T-helper 1 cell (primary cell): ENCODE measurements at places on chromosomes 1 and 21.

- no peak for DNase-seq
Measured at GRCh38 chr1:225362805-225363204, 65.0 kb downstream of the LBR start.

DNA sequence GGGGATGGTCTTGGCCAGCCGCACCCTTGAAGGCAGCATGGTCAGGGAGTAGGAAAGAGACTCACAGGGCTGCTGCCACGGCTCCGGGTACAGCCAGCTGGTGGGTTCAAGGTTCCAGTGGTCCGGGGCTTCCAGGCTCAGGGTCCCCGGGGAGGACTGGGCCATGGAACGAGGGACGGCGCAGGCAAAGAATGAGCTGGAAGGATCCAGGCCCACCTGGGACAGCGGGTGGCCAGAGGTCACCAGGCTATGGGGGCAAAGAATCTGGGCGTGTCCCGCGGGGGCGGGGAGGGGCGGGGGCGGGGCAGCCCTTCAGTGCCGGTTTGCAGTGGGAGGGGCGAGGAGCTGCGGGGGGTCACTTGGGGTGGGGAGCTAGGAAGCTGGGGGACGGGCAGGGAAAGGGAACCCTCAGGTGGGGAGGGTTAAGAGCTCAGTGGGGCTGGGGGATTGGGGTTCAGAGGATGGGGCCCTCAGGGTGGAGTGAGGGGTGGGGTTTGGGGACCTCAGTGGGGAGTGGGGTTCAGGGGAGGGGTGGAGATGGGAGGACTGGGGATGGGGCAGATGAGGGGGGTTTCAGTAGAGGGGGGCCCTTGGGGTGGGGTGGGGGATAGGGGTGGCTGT, at the start of gene DNMT3L:
Gene DNMT3L (minus strand): TSS at position 223 of the 621 bp plus-strand sequence. CDS start 638 bp downstream, outside the sequence.
- DNase-seq: no peak

DNA sequence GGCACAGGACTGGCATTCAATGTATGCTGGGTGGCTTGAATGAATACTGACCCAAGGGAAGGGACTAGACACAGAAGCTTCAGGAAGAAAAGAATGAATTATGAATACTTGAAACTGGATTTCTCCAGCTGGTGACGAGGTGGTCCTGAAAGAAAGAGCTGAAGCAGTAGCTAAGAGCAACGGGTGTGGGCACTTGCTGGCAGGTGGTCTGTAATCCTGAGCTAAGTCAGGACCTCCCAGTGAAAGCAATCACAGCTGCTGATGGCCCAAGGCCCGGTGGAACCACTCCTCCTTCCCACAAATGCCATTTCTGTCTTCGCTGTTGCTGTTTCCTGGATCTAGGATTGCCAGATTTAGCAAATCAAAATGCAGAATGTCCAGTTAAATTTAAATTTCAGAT, 47.0 kb downstream of the NEK2 start:
- no peak for DNase-seq

DNA sequence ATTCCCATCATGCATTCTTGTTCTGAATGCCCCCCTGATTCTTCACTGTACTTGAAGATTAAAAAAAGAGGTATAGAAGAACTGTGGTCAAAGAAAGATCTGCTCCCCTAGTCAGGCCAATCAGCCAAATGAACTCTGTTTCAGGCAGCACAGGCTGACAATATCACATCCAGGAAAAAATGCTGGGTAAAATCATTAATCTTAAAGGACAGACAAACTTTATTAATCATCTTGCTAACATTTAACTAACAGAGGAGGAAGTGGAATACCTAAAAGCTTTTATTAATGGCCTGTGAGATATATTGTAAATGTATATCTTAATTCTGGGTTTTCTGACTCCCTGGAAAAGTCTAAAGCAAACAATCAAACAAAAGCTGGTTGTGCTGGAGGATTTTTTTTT, 660.5 kb upstream of the PRMT6 start:
- DNase-seq: no peak

- DNase-seq: no peak
Measured at GRCh38 chr1:216600730-216601609, 122.3 kb downstream of the ESRRG start.

GRCh38 chr21:44271558-44272283, 10.0 kb upstream of the DNMT3L start:
- no peak for DNase-seq

DNA sequence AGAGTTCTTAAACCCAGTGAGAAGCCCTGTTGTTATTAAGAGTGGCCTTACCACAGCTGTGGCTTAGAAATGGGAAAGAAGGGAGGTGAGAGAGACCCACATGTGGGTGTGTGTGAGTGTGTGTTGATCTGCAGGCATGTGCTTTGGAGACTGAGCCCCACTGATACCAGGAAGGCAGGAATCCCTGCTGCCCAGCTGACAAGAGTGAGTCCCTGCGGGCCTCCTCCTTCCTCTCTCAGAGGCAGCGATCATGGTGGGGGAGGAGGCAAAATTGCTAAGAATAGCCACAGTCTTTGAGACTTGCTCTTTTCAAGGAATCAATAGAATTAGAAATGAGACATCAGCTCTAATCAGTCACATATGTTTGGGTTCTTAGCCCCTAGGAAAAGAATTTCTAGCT, 87.0 kb upstream of the WARS2 start:
- no peak for DNase-seq
